EL (cell line): ENCODE measurements at places on chromosomes 3 and 15.
A peak's percentile ranks its signal among the peaks of the same experiment; 100 is the strongest.

DNA sequence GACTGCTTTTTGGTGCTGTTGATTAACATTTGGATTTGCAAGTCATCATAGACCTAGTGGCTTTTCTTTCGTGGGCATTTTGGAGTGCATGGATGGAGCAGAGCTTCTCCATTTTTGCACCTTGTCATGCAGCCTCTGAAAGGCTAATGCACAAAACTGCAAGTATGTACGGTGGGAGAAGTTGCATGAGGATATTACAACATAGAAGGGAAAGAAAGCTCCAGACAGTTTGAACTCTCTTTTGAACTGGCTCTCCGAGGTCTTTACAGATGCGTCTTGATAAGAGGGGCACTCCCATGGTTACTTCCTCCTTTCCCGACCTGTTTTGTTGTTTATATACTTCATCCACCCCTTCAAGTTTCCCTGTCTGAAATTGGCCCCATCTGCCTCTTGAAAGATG, 147.1 kb upstream of the GBE1 start:
- no peak for DNase-seq

- DNase-seq: peak; percentile 75
Measured at GRCh38 chr3:186790261-186790981, 7.0 kb downstream of the EIF4A2 start.

- DNase-seq: no peak
Measured at GRCh38 chr15:69828181-69828828, 269.4 kb downstream of the TLE3 start.

DNA sequence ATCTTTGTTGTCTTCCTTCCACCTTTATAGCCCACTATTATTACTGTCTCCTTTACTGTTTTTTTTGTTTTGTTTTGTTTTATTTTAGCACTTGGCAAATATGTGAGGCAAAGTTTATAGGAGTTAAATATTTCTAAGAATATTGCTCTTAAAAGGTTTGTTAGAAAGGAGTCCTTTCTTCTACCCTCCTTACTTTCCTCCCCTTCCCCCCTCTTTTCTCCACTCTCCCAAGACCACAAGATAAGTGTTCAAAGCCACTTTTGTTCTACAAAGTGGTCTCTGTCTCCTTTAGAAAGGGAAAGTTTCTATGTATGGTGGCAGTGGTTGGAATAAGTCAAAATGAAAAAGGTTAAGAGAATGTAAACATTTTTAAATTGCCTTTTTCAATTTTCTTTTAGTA, 130.7 kb upstream of the TSC22D2 start:
- no peak for DNase-seq

- peak; percentile 5 for DNase-seq
Measured at GRCh38 chr3:139388821-139389551, 461 bp downstream of the COPB2 start.

- DNase-seq: peak; percentile 84
Measured at GRCh38 chr3:135992072-135992471, 26.5 kb downstream of the PPP2R3A start.

GRCh38 chr15:60195611-60196010, 191.5 kb downstream of the FOXB1 start:
- no peak for DNase-seq

DNA sequence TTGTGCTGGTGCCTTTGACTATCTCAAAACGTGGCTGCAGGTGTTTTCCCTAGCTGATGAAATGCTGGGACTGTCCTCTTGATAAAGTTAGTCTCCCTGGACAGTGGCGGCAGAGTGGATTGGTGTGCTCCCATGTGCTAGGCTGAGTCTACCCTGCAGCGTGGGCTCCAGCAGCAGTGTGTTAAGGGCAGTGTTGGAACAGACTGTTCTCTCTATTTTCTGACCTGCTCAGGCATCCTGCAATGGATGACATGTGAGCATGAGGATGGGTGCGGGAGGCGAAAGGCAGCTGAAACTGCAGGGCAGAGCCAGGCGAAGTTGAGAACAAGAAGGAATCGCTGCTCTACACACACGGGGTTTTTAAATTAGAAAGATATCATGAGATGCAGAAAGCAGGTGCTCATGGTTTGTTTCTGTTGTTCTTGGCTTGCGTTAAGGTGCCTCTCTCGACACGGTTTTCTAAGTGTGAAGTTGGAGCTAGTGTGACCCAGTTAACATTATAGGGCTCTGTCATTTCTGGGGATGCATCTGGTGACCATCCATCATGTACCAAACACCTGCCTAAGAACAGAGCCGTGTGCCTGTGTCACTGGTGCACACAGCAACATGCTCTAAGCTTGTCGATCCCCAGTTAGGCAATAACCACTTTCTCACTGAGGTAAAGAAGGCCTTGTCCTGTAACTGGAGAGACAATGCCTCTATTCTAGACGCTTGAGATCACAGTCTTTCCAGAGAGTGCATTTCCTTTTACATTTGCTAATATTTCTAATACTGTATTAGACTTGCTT, 44.3 kb downstream of the SLCO3A1 start:
- no peak for DNase-seq

DNA sequence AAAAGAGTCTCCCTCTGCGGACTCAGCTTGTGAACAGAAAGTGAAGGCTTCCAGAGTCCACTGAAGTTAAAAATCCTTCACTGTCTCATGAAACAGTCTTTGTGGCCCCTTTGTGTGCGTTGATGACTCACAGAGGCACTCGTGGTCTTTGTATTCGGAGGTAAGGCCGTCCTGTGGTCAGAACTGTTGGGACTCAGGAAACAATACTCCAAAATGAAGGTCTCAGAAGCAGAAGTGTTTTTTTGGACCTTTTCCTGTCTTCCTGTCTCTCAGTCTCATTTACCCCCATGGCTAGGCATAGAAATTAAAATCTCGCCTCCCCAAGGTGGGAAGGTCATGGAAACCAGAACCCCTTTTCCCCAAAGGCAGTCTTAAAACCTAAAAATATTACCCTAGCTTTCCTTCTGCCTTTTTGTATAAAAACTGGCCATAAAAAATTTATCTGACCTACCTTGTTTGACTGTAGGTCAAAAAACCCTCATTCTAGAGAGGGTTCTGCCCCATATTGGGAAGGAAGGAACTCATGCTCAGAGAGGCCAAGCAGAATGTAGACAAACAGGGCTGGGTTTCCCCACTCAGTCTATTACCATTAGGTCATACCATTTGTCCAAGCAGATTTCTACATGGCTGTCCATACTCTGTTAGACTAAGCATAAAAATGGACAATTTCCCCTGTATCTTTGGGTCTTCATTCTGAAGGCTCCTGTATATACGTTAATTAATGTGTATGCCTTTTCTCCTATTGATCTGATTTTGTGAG, 19.1 kb upstream of the EPB42 start:
- DNase-seq: peak; percentile 11

DNA sequence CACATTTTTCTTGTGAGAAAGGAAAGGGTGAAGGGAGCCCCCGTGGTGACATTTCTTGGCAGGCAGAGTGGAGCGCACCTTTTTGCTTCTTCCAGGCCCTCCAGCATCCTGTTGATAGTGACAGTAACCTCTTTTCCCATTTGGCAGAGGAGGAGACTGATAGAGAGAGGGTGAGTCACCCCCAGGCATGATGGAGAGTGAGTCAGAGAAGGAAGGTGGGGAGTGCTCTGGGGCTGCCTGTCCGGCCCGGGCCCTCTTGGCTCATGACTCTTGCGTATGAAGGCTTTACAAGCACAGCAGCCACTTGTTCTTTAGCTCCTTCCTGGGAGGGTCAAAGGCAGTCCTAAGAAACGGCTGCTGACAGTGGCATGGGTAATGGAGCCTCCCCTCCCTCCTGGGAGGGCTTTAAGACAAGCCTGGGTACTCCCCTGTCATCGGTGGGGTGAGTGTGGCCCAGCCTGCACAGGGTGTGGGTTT, 16.0 kb downstream of the ANKRD63 start:
- peak; percentile 94 for DNase-seq

GRCh38 chr3:122415104-122415744, 638 bp downstream of the WDR5B start:
- DNase-seq: peak; percentile 54

GRCh38 chr3:37625690-37626360, 235.9 kb upstream of the CTDSPL start:
- DNase-seq: no peak
